CD4-positive, alpha-beta T cell treated with Interleukin-6 for 4 hours (primary cell): ENCODE measurements at places on chromosomes 4 and X.

DNA sequence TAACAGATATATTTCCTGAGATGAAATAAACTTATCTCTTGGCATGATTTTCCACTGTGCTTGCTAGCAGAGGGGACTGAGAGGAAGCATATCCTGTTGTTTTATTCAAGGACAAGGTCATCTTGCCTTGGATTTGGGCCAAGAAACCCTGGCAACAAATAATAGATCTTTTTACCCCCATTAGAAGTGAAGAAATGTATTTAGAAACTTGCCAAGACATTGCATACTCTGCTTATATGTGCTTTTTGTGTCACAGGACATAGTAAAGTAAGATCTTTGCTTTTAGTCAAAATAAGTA lies 170.2 kb downstream of the RAPGEF2 start:
- DNase-seq = no peak

DNA sequence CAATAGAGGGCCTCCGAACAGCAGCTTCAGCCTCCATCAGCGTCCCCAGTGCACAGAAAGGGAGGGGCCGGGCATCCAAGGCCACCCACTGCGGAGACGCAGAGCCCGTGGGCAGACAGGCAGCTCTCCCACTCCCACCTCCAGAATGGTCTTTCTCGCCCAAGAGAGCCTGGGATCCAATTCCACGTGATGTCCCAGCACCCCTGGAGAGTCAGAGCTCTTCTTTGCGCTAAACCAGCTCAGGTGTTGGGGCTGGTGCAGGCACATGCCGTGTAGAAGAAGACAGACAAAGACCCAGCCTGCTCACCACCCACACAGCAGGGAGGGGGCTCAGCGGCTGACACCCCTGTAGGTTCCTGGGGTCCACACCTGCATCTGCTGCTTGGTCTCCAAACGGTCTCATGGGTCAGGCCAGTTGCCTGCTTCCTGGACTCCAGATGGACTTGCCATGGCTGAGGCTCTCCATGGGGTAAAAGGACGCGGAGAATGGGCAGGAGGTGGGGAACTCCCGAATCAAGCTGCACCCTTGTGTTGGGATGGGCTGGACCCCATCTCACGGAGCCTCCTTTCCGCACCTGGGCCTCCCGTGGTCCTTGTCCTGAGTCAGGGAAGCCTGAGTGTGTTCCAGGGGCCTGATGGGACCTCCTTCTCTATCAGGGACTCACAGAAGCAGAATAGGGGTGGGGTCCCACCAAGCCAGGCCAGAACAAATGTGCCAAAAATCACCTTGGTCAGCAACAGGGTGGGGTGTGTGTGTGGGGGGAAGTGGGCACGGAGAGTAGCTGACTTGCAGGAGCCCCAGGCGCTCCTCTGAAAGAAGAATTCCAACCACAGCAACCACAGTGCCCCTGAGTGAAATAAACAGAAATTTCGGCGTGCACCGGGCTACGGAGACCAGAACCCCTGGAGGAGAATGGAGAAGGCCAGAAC lies 11.6 kb upstream of the ASMTL start:
- DNase-seq = peak; percentile 46

DNA sequence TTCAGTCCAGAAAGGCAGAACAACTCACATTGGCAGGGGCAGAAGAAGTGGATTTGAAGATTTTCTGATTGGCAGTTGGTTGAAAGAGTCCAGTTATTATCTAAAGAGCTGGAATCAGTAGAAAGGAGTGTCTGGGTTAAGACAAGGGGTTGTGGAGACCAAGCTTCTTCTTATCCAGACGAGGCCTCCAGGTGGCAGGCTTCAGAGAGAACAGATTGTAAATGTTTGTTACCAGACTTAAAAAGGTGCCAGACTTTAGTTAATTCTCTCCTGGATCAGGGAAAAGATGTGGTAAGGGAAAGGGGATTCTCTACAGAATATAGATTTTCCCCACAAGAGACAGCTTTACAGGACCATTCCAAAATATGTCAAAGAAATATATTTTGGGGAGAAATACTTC lies 36.7 kb upstream of the TLR3 start:
- DNase-seq = no peak

GRCh38 chr4:53365121-53365485 lies 758 bp downstream of the SCFD2 start:
- DNase-seq = no peak

- no peak for DNase-seq
Observed at GRCh38 chrX:40100537-40101429, 3.0 kb upstream of the BCOR start.

- no peak for DNase-seq
Observed at GRCh38 chr4:7359400-7360062, 75.2 kb downstream of the PSAPL1 start.

DNA sequence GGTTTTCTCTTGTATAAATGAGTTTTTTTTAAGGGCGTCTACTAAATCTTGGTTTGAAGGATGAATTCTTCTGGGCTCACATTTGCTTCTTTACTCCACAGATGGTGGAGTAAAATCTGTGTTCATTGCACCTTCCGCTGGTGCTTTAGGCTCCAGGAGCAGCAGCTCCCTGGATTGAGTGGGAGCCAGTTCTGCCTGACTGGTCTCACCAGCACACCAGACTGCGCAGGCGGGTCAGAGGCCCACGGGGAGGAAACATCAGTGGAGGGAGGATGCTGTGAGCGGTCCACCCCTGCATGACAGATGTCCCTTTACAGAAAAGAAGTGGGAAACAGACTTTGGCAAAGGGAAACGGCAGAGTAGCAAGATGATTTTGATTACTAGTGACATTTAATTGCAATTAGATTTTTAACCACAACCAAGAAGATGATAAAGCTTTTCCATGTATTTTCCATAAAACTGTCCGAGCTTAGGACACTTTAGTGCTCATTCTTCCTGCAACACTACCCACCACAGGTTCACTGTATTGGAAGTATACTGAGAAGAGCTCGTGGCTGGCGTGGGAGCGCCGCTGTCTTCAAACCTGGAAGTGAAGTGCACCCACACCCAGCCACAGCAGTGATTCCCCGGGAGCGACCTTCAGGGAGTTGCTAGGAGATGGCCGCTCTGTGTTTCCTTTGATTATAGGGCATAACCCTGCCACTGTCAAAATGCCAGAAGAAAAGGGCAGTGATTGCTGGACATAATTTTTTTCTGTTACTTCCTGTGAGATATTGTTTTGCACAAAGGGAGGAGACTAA lies 95.2 kb downstream of the SORBS2 start:
- no peak for DNase-seq

DNA sequence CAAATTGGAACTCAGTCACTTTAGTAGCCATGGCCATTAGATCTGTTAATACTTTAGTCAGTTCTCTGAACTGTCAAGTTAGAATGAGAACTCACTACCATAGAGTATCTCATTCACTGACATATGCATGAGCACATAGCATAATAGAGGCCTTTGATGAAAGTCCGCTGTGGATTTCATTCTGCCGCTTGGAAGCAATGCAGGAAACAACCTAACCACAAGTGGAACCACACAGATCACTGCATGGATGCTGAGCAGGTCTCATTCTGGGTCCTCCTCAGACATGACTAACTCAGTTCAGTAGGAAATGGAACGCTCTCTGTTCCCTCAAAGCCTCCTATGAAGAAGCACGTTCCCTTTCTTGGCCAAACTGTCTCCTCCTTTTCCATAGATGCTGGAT lies 1624.8 kb upstream of the TENM3 start:
- no peak for DNase-seq

DNA sequence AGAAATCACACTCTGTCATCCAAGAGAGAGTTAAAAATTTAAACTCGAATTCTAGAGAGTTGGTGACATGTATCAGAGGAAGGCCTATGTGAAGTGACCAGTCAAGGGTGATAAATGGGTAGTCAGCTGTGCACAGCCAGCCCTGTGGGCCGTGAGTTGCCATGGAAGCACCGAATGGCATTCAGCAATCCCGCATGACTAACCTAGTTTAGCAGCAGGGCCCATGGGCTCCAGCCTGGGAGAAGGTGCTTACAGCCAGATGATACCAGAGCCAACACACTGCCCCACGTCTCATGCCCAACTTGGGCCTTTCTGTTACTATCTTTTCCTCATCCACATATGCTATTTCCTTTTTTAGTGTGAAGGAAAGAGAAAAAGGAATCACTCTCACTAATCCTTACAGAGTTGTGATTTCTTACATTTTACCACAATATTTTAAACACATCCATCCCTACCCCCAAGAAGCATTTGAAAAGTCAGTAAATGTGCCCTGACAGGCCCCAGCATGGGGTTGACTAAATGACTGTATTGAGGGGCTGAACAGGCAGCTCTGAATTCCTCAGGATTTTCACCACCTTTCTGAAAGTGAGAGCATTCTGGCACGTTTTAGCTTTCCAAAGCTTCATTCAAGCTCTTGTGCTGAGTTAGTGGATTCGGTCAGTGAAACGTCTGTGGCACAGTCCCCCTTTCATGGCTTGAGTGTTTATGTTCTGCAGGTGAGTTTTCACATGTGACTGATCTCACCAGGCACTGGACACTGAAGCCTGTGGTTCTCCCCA lies 104.2 kb downstream of the AFF1 start:
- no peak for DNase-seq

DNA sequence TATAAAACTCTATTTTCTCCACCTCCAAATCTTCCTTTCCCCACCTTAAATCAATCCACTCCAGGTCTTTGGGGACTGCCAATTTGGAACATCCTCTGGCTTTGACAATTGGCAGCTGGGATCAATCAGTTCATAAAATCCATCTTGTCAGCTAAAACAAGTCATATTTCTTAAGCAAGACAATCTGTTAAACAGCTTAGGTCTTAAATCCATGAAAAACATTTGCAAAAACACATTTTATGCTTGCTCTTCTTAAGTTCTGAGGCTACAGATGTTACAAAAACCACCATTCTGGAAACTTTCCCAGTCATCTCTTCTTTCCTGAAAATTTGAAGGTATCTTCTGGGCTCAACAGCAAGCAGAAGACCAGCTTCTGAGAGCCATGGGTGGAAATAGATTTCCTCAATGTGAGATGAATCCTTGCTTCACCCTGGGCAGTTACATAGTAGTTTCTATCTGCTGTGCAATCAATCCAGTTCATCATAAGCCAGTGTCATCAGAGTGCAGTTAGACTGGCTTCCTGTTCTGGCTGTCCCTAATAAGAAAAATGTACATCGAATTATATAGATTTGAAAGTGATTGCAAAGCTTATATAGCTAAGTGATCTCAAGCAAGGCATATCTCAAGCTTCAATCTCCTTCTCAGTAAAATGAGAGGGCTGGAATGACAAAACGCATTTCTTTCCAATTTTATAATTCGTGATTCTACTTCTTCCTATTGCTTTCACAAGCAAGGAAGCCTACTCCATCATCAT lies 402.7 kb upstream of the INTU start:
- DNase-seq = no peak

GRCh38 chrX:18575744-18576143 lies 96.2 kb downstream of the RS1 start:
- DNase-seq = no peak

- DNase-seq = no peak
Observed at GRCh38 chr4:46389301-46389775, 590 bp downstream of the GABRA2 start.

GRCh38 chr4:79662651-79663050 lies 254.6 kb upstream of the GK2 start:
- no peak for DNase-seq

- no peak for DNase-seq
Observed at GRCh38 chrX:103549916-103550315, 30.6 kb upstream of the RAB40A start.

GRCh38 chr4:151304226-151304625 lies 21.2 kb downstream of the SH3D19 start:
- no peak for DNase-seq

DNA sequence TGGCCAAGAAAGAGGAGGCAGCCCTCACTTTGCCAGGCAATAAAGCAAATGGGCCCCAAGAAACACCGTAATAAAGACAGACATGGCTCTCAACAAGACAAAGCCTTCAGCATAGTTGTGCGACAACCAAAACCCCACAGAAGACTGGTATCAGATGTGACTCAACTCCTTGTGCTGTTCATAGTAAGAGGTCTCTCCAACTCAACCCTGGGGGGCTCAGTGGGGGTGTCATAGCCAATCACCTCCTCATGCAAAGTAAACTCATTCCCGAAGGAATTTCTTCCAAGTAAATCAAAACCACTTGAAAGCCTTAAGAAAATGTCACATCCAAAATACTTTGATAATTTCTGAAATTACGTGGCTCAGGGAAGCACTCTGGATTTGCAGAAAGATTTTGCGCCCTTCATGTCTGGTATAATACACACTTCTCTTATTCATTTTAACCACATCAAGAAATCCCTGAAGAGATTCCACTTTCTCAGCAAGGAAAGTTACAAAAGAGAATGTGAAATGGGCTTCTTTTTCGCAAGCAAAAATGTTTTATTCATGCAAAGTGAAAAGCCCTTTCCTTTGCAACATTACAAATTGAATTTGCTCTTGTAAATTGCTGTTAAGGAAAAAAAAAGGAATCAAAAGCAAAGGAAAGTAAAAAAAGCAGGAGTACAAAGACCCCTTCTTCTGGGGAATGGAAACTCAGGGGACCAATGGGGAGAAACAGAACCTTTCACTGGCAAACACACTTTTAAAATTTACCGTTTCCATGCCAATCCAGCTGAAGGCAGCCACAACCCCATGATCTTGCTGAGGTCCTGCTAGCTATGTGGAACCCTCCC lies 137.4 kb downstream of the NSUN7 start:
- no peak for DNase-seq

- DNase-seq = no peak
Observed at GRCh38 chrX:131745942-131746489, 202.1 kb downstream of the OR13H1 start.

DNA sequence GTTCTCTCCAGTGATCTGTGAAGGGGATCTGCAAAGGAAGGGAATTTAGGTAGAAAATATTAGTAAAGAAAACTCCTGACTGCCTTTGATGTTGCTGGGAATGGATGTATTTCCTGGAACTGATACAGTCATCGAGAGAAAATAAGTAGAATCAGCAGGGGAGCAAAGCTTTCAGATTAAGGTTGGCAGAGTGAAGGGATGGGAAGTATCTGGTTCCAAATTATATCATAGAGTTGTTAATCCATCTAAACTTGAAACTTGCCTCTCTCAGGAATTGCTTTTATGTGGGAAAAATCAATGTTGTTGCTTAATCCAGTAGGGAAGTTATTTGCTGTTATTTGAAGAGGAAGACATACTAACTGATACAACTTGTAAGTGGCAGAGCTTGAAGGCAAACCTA lies 19.3 kb downstream of the EPHA5 start:
- DNase-seq = no peak
